Natural killer cell (primary cell): ENCODE measurements at places on chromosomes 2 and 18. TPM values are rescaled to one million over a fixed set of nuclear protein-coding genes. Genes with fewer than 3 reads are reported as not detected.
A peak's percentile ranks its signal among the peaks of the same experiment; 100 is the strongest.

GRCh38 chr2:175827856-175828255 is 174.2 kb downstream of the LNPK start:
- no peaks in the 10 kb centered on the region for H3K4me1 ChIP-seq
- H3K4me3 ChIP-seq: no peak overlapping the region
- no peak overlapping the region for H3K27ac ChIP-seq
- no peak for DNase-seq
- no peaks in the 10 kb centered on the region for H3K36me3 ChIP-seq
- H3K27me3 ChIP-seq: no peaks in the 10 kb centered on the region

- no peak overlapping the region for H3K4me3 ChIP-seq
- no peaks in the 10 kb centered on the region for H3K36me3 ChIP-seq
- no peak overlapping the region for H3K27ac ChIP-seq
- H3K27me3 ChIP-seq: no peaks in the 10 kb centered on the region
- DNase-seq: no peak
- H3K4me1 ChIP-seq: no peaks in the 10 kb centered on the region
Measured at GRCh38 chr2:58709274-58709673, 468.1 kb upstream of the FANCL start.

DNA sequence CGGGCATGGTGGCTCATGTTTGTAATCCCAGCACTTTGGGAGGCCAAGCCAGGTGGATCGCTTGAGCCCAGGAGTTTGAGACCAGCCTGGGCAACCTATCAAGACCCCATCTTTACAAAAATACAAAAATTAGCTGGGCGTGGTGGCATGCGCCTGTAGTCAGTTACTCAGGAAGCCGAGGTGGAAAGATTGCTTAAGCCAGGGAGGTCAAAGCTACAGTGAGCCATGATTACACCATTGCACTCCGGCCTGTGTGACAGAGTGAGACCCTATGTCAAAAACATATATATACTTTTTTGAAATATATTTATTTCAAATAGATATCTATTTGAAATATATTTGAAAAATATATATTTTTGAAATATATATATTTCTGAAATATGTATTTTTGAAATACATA is 10.9 kb downstream of the OSBPL1A start:
- no peak overlapping the region for H3K4me3 ChIP-seq
- H3K27me3 ChIP-seq: no peaks in the 10 kb centered on the region
- H3K36me3 ChIP-seq: no peaks in the 10 kb centered on the region
- no peak overlapping the region for H3K27ac ChIP-seq

- no peak for DNase-seq
- H3K36me3 ChIP-seq: no peaks in the 10 kb centered on the region
- no peaks in the 10 kb centered on the region for H3K27me3 ChIP-seq
- H3K4me1 ChIP-seq: no peaks in the 10 kb centered on the region
Measured at GRCh38 chr2:217099561-217099960, 239.7 kb upstream of the TNP1 start.

GRCh38 chr2:11129598-11130449 is 25.4 kb upstream of the SLC66A3 start:
- peak overlapping the region; percentile 45 for H3K27ac ChIP-seq
- H3K36me3 ChIP-seq: no peaks in the 10 kb centered on the region
- peaks cover 34% of the 10 kb centered on the region for H3K4me1 ChIP-seq
- peak overlapping the region; percentile 29 for H3K4me3 ChIP-seq
- no peaks in the 10 kb centered on the region for H3K27me3 ChIP-seq
- DNase-seq: peak; percentile 91

DNA sequence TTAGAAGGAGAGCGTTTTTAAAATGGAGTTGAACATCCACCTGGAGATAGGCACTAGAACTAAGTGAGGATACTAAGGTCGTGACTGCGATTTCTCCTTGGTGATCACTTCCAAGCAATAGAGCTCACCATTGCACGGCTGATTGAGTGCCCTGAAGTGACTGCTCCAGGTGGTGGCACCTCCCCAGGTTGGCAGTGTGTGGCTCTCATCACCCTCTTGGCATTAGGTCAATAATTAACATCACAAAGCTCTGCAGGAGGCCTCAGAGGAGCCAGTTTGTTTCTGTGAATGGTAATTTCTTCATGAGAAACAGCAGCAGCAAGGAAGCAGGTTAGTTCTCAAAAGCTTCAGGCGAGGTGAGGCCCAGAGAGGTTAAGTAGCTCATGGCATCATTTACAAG is 259.6 kb downstream of the CLIP4 start:
- no peak for DNase-seq
- no peaks in the 10 kb centered on the region for H3K36me3 ChIP-seq
- no peak overlapping the region for H3K4me3 ChIP-seq

- H3K4me3 ChIP-seq: no peak overlapping the region
- no peaks in the 10 kb centered on the region for H3K4me1 ChIP-seq
- no peaks in the 10 kb centered on the region for H3K36me3 ChIP-seq
- H3K27ac ChIP-seq: no peak overlapping the region
- peaks cover 4% of the 10 kb centered on the region for H3K27me3 ChIP-seq
Measured at GRCh38 chr18:36284671-36285295, 12.7 kb upstream of the FHOD3 start.

- no peaks in the 10 kb centered on the region for H3K27me3 ChIP-seq
- H3K4me1 ChIP-seq: no peaks in the 10 kb centered on the region
- DNase-seq: no peak
Measured at GRCh38 chr2:33340280-33340679, 136.2 kb upstream of the RASGRP3 start.

GRCh38 chr2:95004287-95004686 is 21.2 kb upstream of the MAL start:
- H3K4me1 ChIP-seq: no peaks in the 10 kb centered on the region
- H3K27ac ChIP-seq: no peak overlapping the region
- no peaks in the 10 kb centered on the region for H3K36me3 ChIP-seq
- H3K4me3 ChIP-seq: no peak overlapping the region
- no peak for DNase-seq
- H3K27me3 ChIP-seq: no peaks in the 10 kb centered on the region

GRCh38 chr2:20553580-20553979 is 97.3 kb downstream of the HS1BP3 start:
- H3K4me1 ChIP-seq: no peaks in the 10 kb centered on the region
- H3K36me3 ChIP-seq: no peaks in the 10 kb centered on the region
- no peaks in the 10 kb centered on the region for H3K27me3 ChIP-seq
- no peak for DNase-seq
- no peak overlapping the region for H3K27ac ChIP-seq

- no peaks in the 10 kb centered on the region for H3K36me3 ChIP-seq
- H3K27me3 ChIP-seq: no peaks in the 10 kb centered on the region
- no peak overlapping the region for H3K4me3 ChIP-seq
- no peaks in the 10 kb centered on the region for H3K4me1 ChIP-seq
Measured at GRCh38 chr2:211591426-211591825, 947.2 kb downstream of the ERBB4 start.

- no peaks in the 10 kb centered on the region for H3K4me1 ChIP-seq
- DNase-seq: no peak
- H3K4me3 ChIP-seq: no peak overlapping the region
- H3K36me3 ChIP-seq: no peaks in the 10 kb centered on the region
Measured at GRCh38 chr18:76546436-76546835, 51.4 kb upstream of the ZNF516 start.

DNA sequence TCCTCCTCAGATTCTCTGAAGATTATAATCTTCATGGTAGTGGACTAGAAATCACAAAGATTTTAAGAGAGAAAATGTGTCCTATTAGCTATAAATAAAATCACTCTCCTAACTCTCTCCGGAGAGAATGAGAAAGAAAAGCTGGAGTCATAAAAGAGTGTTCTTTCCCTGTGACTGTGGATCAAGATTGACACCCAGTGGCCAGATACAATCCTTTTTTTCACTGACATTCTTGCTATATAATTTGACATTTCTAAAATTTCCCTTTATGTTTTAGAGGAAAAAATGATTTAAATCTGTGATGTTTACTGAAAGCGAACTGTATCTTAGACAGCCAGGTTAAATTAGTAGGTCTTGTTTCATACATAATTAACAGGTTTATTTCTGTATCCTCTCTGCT is 35.4 kb upstream of the LRP2 start:
- peak; percentile 5 for DNase-seq
- no peak overlapping the region for H3K27ac ChIP-seq
- no peaks in the 10 kb centered on the region for H3K4me1 ChIP-seq
- no peaks in the 10 kb centered on the region for H3K36me3 ChIP-seq

- no peak overlapping the region for H3K27ac ChIP-seq
- H3K27me3 ChIP-seq: peaks cover 11% of the 10 kb centered on the region
- no peaks in the 10 kb centered on the region for H3K36me3 ChIP-seq
- H3K4me3 ChIP-seq: no peak overlapping the region
- no peak for DNase-seq
- no peaks in the 10 kb centered on the region for H3K4me1 ChIP-seq
Measured at GRCh38 chr2:115163572-115163971, 721.1 kb downstream of the DPP10 start.

DNA sequence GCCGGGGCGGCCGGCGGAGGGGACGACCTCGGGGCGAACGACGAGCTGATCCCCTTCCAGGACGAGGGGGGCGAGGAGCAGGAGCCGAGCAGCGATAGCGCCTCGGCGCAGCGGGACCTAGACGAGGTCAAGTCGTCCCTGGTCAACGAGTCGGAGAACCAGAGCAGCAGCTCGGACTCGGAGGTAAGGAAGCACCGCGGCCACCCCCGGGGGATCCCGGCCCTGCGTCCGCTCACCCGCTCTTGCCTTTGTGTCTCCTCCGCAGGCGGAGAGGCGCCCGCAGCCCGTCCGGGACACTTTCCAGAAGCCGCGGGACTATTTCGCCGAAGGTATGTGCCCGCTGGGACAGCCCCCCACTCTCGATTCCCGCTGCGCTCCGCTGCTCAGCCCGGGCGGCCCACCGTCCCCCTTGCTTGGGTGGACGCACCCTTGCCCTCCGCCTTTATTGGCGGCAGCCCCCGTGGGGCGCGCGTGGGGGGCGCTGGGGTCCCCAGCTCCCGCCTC is 611 bp downstream of the TCF7L1 start:
- H3K27ac ChIP-seq: no peak overlapping the region
- H3K36me3 ChIP-seq: no peaks in the 10 kb centered on the region
- H3K4me1 ChIP-seq: peaks cover 16% of the 10 kb centered on the region
- no peak overlapping the region for H3K4me3 ChIP-seq
- DNase-seq: peak; percentile 8

DNA sequence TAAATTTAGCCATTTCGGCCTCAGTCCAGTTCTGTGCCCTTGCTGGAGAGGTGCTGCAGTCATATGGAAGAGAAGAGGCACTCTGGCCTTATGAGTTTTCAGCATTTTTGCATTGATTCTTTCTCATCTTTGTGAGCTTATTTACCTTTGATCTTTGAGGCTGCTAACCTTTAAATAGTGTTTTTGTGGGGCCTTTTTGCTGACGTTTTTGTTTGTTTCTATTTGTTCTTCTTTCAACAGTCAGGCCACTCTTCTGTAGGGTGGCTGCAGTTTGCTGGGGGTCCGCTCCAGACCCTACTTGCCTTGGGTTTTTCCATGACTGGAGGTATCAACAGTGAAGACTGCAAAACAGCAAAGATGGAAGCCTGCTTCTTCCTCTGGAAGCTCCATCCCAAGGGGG is 1951.7 kb upstream of the LRRTM1 start:
- H3K27me3 ChIP-seq: no peaks in the 10 kb centered on the region
- no peak overlapping the region for H3K4me3 ChIP-seq
- no peak overlapping the region for H3K27ac ChIP-seq

GRCh38 chr2:18301421-18302139 is 258.9 kb downstream of the RDH14 start:
- H3K36me3 ChIP-seq: no peaks in the 10 kb centered on the region
- no peak overlapping the region for H3K27ac ChIP-seq
- H3K27me3 ChIP-seq: no peaks in the 10 kb centered on the region
- DNase-seq: no peak
- no peaks in the 10 kb centered on the region for H3K4me1 ChIP-seq

GRCh38 chr18:45357686-45358470 is 257.4 kb upstream of the SLC14A2 start:
- no peak for DNase-seq
- H3K4me1 ChIP-seq: no peaks in the 10 kb centered on the region
- no peak overlapping the region for H3K27ac ChIP-seq
- no peaks in the 10 kb centered on the region for H3K27me3 ChIP-seq
- no peaks in the 10 kb centered on the region for H3K36me3 ChIP-seq
- H3K4me3 ChIP-seq: no peak overlapping the region

DNA sequence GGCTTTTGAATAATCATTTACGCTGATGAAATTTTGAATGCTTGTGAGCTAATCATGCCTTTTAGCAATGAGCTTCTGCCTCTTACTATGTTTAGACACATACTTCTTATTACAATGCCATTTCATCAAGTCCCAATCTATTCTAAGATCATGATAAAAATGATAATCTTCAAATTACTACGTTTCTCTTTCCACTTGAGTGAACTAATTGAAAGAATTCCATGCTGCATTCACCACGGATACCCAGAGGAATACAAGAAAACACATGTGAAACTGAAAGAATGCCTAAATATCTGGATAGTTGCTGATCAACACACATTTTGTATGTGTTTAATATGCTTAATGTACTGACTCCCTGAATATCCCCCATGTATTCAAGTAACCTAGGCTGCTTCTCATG is 62.3 kb downstream of the LRRTM4 start:
- no peak for DNase-seq
- no peak overlapping the region for H3K27ac ChIP-seq
- H3K36me3 ChIP-seq: no peaks in the 10 kb centered on the region
- no peaks in the 10 kb centered on the region for H3K27me3 ChIP-seq

The PROC gene
- total RNA-seq: not detected

The NFE2L2 gene
- 84.6 TPM for total RNA-seq

The GAD1 gene
- total RNA-seq: not detected

The DCDC2C gene
- total RNA-seq: not detected

The CDH7 gene
- not detected for total RNA-seq

The DCAF17 gene
- 20.0 TPM for total RNA-seq

The DYNC1I2 gene
- total RNA-seq: 30.2 TPM

The FAM98A gene
- 22.2 TPM for total RNA-seq

The REG1B gene
- total RNA-seq: not detected

The TSGA10 gene
- total RNA-seq: 11.5 TPM
